ENCODE measurements at places on chromosomes 3 and 15.

- DNase-seq: no peak
Measured at GRCh38 chr15:58420579-58421043, 11.2 kb upstream of the LIPC start.

- no peak for DNase-seq
Measured at GRCh38 chr3:178075344-178075743, 460.9 kb upstream of the KCNMB2 start.

DNA sequence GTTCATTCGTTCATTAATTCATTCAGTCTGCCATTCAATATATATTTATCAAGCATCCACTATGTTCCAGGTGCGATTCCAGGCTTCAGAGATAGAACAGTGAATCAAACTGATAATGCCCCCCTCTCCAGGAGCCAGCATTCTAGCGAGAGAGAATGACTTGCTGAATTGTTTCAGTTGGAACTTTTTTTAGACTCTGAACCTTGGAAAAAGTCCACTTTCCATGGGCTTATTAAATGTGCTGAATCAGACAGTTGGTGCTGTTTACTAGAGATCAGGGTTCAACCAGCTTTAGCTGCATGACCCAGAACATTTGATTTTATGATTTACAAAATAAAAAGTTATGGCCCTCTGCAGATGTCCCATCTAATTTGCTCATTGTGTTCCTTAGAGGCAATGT lies 213.2 kb downstream of the THSD4 start:
- DNase-seq: no peak

GRCh38 chr15:101447561-101448071 lies 41.9 kb downstream of the PCSK6 start:
- peak; percentile 34 for DNase-seq

- peak; percentile 40 for DNase-seq
Measured at GRCh38 chr3:9246189-9246588, 3.3 kb downstream of the SRGAP3 start.

DNA sequence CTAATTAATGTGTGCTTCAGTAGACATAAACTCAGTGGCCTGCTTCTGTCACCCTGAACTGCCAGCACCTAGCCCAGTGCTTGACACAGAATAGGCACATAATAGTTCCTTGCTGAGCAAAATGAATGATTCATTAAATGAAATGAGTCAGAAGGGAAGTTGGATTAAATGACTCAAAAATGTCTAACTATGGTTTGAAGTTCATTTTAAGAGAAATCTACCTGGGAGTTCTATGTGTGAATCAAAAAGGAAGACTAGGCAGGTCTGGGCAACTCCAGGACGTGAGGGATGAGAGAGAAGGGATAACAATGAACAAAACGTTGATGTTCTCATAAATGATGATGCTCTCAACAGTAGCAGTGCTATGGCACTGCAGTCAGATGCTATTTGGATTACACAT lies 175.0 kb downstream of the CFAP20DC start:
- DNase-seq: no peak

DNA sequence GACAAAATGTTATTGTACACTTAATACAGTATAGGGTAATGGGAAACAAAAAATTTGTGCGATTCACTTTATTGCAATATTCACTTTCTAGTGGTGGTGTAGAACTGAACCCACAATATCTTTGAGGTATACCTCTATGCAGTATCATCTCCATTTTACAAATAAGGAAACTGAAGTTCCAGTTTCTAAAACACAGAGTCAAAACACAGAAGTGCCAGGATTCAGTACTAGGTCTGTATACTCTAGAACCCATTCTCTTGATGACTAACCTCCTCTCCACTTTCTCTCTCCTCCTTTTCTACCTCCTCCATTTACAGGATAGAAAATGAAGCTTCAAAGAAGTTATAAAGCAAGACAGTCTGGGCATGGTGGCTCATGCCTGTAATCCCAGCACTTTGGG lies 62.2 kb downstream of the MB21D2 start:
- DNase-seq: no peak

DNA sequence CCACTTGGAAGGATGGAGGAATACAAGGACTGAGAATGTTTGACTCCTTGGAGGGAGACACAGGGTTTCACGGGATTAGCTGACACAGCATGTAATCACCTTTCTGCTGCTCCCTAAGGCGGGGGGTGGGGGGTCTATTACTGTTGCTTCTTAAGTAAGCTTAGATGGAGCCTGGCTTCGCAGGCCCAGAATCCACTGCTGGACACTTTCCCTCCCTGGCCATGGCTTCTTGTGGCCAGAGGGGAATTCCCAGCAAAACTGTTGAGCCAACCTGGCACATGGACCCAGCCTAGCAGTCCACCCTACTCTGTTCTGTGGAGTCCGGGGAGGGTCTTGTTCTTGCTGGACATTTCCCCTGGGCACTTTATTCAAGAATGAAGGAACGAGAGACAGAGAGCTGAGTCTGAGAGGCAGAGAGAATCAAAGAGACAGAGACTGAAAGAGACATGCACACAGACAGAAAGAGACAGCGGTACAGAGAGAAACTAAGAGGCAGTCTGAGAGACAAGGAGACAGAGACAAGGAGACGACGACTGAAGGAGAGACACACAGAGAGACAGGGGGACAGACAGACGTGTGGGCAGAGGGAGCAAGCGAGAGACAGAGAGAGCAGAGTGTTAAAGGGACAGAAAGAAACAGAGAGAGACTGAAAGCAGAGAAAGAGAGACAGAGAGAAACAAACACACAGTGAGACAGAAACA lies 55.6 kb upstream of the DLG1 start:
- no peak for DNase-seq
